NB4 (cell line): ENCODE measurements at places on chromosomes 7 and 10.
A peak's percentile ranks its signal among the peaks of the same experiment; 100 is the strongest.

- no peak for DNase-seq
These were observed 300.4 kb downstream of the PHF14 start for GRCh38 chr7:11274074-11274473.

- DNase-seq, result no peak
These were observed 184.2 kb downstream of the GPAM start for GRCh38 chr10:111999205-111999914.

DNA sequence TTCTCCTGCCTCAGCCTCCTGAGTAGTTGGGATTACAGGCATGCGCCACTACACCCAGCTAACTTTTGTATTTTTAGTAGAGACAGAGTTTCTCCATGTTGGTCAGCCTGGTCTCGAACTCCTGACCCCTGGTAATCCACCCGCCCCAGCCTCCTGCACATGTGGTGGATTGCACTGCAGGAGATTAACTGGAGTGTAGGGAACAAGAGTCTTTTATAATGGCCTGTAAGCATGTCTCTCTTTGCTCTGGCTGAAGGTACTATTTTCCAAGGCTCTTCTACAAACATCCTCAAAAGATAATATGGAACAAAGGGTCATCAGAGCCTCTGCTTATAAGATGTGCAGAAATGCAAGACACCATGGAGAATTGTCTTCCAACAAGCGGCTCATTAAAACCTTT, 3.2 kb downstream of the TOMM7 start:
- DNase-seq, result no peak

GRCh38 chr10:72009425-72010081, 45.4 kb downstream of the CHST3 start:
- DNase-seq, result no peak

GRCh38 chr7:12570168-12570533, 369 bp upstream of the SCIN start:
- DNase-seq, result peak; percentile 14
